NCI-H187 treated with DMSO at 0.1 percent for 48 hours (cell line): ENCODE measurements at places on chromosomes 12 and 14.

- no peak for DNase-seq
Observed at GRCh38 chr14:105853089-105853906, 326.9 kb downstream of the TMEM121 start.

GRCh38 chr12:130160711-130161231, 1.5 kb upstream of the FZD10 start:
- DNase-seq: no peak

DNA sequence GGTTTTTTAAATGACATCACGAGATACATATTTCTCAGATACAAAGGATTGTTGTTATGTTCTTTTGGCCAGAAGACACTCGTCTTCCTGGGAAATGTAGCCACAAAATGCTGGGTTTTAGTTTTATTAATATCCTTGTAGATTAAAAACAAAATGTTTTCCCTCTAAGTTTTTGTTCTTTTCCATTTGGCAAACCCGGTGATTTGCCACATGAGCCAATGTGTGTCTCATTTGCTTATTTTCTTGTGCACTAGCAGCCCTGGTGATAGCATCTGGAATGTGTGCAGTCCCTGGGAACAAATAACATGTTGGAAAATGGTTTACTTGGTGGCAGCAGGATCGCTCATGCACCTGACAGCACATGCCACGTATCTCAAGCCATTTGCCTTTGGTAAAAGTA, 61.0 kb downstream of the HMGA2 start:
- no peak for DNase-seq

DNA sequence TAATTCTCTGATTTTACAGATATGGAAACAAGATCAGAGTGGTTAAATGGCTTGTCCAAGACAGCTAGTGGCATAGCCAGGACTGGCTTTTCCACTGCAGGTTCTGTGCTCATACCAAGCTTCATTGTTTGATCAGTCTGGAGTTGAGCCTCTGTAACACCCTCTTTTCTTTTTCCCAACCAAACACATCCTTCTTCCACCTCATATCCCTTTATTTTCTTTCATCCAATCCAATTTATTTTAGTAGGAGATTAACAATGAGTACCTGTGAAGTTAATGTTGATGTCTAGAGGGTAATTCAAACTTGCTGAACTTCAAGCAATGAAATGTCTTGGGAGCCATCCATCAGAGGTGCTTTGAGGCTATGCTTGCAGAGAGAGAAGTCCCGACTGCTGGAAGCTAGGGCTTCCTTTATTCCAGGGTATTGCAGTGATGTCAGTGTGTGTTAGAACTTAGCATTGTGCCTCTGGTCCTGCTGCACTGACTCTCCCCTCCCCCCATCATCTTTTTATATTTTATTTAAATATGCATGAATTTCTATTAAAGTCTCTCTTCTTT, 452.1 kb upstream of the PDE3A start:
- DNase-seq: no peak

- no peak for DNase-seq
Observed at GRCh38 chr12:62834406-62834805, 100.5 kb downstream of the PPM1H start.

DNA sequence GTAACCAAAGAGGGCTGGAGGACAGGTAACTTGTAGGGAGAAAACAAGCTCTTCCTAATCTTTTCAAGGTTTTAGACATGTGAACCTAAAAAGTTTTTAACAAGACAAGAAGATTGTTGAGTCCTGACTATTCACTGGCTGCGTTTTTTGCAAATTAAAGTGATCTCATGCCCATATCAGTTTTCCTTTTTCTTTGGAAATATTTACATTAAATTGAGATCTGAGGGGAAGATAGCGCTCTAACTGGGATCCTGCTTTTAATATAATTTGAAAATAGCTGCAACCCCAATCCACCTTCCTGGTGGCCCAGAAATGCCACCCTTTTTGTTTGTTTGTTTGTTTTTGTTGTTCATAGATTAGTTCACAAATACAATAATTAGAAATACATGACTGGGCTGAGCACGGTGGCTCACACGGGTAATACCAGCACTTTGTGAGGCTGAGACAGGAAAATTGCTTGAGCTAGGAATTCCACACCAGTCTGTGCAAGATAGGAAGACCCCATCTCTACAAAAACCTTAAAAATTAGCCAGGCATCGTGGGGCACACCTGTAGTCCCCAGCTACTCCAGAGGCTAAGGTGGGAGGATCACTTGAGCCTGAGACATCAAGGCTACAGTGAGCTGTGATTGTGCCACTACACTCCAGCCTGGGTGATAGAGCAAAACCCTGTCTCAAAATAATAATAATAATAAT, 2.4 kb upstream of the SSTR1 start:
- no peak for DNase-seq
